ENCODE measurements at places on chromosomes 4 and X.

- no peak for DNase-seq
Measured at GRCh38 chrX:20477836-20478524, 211.3 kb upstream of the RPS6KA3 start.

GRCh38 chrX:138925330-138925729 lies 213.8 kb upstream of the FGF13 start:
- DNase-seq = peak; percentile 81

DNA sequence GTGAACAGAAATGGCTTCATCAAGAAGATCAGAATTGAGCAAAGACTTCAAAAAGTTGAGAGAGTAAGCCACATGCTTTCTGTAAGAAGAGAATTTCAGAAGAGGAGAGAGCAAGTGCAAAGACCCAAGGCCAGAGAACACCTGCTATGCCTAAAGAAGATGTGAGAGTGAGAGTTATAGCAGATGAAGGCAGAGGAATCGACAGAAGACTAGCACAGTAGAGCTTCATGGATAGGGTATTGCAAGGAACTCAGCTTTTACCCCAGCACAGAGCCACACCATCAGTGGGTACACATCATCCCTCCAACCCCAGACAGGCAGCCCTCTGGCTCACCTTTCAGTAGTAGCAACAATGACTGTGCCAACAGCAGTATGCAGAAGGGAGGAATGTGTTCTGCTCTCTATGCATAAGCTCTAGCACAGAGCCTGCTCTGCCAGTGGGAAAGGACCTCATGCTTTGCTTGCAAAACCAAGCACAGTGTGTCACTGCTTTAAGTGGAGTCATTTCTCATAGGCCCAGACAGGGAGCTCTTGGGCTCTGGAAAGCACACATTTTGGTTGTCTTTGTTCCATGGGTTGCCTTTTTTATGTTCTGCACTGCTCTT lies 318.6 kb downstream of the NAF1 start:
- no peak for DNase-seq

GRCh38 chr4:67907650-67908049 lies 23.8 kb upstream of the TMPRSS11D start:
- DNase-seq = no peak

DNA sequence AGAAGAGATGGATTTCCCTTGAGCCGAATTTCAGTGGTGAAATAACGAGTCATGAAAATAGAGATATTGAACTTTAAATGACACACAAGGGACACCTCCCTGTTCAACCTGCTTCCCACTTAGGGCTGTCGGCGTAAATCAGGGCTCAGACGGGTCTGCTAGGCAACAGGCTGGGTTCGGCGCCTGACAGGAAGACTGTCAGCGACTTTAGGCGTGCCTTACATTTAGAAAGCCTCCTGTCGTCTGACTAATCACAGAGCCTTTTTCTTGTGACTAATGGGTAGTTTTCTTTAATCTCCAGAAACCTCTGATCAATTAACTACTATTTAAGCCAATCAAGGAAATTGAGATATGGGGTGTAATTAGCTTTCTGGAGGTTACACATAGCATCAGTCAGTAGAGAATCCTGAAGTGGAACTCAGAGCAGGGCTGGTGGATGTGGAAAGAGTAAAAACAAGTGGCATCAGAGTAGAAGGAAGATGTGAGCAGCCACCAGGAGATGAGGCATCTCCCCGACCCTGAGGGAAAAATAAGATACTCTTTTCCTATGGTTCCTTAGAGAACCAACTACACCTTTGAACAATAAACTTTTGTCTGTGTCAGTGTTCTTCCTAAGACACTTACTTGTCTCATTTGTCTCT lies 86.2 kb upstream of the HS3ST1 start:
- no peak for DNase-seq

DNA sequence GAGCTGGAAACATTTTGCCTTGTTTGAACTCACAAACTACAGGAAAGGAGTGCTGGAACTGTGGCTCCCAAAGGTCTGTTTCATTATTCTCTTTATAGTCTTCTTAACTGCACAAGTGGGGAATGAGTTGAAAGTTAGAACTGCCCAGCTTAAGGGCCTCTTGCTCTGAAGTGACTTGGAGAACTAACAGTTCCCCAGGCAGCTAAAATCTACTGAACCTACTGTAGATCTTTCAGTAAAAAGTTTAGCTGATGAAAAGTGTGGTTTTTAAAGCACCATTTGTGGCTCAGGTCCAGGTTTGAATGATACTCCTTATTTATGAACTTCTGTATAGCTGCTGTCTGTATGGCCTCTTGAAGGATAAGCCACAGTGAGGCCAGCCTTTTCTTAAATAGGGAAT lies 353.8 kb downstream of the MAPK10 start:
- peak; percentile 6 for DNase-seq

DNA sequence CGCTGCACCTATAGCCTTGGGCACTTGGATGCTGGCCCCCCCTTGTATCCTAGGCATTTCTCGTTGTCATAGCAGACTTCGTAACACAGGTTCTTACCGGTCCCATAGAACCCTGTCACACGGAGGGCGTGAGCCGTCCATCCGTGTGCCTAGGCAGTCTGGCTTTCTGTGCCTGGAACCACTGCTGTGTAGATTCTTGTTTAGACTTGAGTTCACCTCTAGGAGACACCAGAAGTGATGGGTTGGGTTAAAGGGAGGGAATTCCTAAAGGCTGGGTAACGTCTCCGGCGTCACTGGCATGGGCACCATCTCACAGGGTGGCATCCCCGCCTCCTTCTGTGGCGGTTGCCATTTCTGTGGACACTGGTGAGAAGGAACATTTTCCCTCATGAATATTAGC lies 13.5 kb upstream of the NKX1-1 start:
- DNase-seq = no peak

DNA sequence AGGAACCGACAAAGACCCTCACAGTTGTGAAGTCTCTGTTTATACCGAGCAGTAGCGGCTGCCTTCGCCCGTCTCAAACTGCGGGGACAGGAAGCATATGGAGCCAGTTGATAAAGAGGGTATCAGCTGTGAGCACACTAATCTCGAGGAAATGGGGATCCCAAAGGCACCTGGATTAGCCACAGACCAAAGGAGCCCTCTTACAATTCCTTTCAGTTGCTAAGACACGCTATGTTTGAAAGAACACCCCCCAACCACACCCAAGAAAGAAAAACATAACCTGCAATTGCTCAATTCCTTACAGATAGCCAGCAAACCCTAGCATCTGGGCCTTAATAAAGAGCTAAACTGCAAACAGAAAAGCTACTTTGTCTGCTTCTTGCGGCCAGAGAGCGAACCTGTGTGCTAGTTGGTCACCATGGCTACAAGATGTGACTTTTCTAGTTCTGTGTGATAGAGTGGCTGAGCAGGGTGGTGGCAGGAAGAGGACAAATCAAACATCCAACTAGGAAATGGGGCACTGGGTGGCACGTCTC lies 23.3 kb upstream of the CHRNA9 start:
- DNase-seq = no peak

- DNase-seq = peak; percentile 89
Measured at GRCh38 chrX:134676436-134676835, 18.2 kb upstream of the PLAC1 start.

DNA sequence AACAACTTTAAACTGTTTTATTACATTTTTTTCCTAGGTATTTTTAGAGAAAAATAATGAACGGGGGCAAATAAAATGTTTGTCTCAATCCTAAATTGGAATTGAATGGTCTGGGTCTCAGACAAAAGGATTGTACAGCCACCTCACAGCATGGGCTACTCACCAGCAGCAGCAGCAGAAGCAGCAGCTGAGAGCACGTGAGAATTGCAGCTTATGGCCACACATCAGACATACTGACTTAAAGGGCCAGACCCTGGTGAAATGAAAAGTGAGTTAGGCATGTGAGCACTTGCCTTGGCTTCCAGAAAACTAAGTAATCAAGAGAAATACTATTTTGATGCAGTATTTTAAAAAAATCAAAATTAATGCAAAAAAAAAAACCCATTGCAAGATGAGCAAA lies 56.6 kb downstream of the AASDH start:
- no peak for DNase-seq

DNA sequence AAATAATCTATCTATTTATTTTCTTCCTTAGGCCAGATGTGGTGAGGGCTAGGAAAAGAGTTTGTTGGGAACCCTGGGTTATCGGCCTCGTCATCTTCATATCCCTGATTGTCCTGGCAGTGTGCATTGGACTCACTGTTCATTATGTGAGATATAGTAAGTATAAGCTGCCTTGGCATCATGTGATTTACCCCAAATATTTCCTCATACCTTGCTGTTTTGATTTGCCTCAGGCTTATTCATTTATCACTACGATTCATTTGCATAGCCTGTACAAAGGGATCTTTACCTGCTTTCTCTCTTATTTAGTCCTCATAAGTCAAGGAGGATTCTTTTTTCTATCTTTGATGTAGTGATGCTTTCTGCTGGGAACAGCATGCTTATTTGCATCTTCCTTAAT lies 14.5 kb downstream of the TMPRSS11E start:
- no peak for DNase-seq

DNA sequence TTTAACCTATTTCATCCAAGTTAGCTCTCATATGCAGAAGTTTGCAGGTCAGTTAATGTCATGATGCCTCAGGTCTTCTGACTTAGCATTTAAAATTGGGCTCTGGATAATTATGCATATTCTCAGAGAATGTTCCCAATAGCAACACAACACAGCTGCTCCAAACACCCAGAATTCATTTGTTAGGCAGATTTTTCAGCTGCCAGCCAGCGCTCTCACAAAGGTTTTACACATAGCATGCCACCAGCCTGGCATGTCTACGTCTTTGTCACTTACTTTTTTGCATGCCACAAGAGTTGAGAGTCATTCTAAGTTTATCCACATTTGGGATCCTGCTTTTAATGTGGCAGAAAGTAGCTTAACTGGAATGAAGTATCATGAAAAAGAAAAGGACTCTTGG lies 84.8 kb downstream of the LIMCH1 start:
- no peak for DNase-seq

DNA sequence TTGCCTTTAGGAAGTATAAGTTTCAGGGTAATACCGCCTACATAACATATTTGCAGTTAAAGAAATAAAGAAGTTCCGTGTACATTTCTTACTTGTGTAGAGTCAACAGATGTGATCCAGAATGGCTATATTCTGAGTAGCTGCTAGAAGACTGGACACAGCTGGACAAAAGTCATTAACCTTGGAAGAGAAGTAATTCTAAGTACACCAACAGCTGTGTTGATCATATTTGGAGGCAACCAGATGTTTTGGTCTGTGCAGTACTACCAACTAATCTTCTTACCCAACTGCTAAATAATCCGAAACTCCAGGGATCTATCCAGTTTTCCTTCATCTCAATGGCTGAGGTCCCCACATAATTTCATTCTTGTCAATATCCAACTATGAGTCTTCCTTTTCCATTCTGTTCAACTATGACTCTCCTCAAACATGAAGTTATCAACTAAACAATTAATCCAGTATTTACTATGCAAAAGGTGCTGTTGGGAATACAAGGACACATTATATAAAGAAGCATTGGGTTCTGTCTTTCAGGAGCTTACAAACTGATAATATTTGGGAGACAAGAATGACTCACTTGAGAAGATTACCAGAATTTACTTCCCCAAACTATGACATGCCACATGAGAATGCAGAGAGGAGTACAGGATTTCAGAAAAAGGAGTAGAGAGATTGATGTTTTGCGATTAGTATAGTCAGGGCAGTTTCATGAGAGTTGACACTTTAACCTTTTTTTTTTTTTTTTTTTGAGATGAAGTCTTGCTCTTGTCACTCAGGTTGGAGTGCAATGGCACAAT lies 78.2 kb downstream of the COL4A6 start:
- DNase-seq = no peak

DNA sequence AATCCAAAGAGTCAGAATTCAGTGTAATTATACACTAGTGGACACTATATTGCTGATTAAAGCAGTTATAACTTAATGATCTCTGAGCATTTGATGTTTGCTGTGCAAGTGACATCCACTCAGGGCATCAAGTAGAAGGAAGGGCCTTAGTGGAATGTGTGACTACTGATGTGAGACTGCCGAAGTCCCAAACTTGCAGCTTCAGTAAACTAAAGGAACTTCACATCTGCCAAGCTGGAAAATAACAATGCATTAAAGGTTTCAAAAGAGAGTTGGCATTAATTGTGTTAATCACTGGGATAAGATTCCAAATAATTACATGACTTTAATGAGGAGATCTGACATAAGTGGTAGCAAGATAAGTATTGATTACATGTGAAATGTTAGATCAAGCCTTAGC lies 52.5 kb upstream of the SLC25A4 start:
- no peak for DNase-seq

DNA sequence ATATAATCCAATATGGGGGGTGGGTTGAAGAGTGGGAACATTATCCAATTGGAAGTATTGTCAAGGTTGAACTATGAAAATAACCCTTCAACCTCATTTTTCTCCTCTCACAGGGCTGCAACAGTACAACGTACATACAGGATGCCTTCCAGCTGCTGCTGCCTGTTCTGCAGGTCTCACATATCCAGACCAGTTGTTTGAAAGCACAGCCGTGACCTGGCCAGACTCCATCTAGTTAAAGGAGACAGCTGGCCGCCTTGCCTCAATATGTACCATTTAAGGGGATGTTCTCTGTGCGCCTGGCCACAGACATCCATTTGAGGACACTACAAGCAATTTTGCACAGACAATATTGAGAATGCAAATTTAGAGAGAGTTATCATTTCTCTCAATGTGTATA lies 75.7 kb downstream of the FAM114A1 start:
- DNase-seq = no peak

GRCh38 chrX:74438764-74439163 lies 17.5 kb downstream of the SLC16A2 start:
- DNase-seq = no peak

- no peak for DNase-seq
Measured at GRCh38 chrX:152070144-152070543, 68.2 kb downstream of the MAGEA10 start.

DNA sequence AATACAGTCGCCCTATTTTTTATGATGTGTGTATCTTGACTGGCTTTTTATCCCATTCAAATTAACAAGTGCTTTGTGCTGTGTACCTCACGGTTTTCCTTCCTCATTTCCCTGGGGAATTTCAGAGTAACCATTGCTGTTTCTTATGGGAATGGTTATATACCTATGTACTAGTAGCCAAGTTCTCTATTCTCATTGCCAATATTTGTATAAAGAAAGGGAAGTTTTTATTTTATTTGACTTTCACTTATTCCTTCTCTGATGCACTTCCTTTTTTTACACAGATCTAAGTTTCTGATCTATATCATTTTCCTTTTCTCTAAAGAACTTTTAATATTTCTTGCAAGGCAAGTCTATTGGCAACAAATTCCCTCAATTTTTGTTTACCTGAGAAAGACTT lies 181.3 kb downstream of the SOWAHB start:
- no peak for DNase-seq

DNA sequence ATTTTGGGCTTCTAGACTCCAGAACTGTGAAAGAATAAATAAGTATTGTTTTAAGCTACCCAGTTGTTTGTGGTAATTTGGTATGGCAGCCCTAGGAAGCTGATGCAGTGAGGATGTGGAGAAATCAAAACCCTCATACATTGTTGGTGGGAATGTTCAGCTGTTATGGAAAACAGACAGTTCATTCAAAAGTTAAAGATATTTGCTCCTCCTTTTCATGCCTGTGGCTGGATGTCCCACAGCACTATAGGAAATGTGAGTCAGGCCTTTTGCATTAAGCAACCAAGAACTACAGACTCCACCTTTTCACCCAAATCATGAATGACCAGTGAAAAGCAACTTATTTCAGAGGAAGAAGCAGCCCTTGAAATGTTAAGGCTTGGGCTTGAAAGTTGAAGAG lies 6.7 kb downstream of the BBS12 start:
- DNase-seq = peak; percentile 90

- no peak for DNase-seq
Measured at GRCh38 chrX:55006827-55007621, 6.9 kb downstream of the APEX2 start.

All from fibroblast of skin of right biceps (primary cell).